Pons (tissue), 1 donor: ENCODE measurements at places on chromosomes 2 and 18.

DNA sequence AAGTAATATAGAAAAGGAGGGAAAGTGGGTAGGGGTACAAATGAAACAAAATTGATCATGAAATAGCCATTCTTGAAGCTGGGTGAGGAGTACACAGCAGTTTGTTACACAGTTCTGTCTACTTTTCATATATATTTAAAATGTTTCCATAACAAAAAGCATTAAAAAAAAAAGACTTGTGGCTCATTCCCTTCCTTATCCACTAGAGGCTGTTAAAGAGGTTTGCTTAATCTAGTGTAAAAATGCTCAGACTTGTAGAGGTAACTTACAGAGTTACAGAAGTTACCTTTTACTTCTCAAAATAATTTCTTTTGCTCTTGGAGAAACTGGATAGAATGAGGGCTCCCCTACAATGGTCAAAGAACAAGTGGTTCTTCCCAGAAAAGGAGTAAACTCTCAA, 8.1 kb upstream of the WIPF1 start:
- no peak for DNase-seq

DNA sequence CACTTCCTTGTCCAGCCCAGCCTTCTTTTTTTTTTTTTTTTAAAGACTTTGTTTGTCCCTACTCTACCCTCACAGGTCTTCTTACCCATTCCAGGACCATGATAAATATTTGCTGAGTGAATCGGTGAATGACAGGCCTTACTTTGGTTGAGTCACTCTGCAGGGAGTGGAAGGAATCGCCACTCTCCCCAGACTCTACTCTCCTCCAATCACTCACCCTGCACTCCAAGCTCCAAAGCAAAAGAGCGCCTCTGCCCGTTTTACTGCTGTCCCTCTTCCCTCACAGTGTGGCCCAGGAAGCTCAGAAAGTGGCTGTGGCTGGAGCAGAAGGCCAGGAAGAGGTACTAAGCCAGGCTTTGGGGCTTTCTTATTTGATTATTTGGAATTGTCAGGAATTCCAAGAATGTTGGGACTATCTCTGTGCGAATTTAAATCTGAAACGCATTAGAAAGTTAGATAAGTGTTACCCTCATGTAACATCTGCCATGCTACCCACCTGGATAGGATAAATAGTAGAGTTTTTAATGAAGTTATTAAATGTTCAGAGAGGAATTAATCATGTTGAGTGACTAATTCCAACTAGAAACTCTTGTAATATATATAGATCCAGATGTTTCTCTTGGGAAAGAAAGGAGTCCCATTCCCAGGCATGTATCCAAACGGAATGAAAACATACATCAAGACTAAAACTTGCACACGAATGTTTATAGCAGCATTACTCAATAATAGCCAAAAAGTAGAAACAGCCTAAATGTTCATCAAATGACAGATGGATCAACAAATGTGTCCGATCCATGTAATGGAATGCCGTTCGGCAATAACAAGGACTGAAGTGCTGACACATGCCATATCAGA, 43.0 kb upstream of the CHMP1B start:
- DNase-seq, result no peak

DNA sequence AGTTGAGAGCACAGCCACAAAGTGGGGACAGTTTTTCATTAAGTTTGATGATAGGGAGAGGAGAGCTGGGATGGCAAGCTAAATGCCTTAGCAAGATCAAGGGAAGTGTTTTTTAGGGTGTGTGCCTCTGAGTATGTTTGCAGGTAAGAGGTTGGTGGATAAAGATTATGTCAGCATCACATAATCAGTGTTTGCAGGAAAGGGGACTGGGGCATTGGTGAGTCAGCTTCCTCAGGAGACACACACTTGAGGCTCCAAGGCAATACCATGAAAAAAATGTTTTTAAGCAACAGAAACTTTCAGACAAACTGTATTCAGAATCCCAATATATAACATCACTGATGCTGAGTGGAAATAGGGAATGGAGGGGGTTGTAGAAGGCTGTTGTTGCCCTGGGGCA, 25.4 kb upstream of the DTNB start:
- no peak for DNase-seq

DNA sequence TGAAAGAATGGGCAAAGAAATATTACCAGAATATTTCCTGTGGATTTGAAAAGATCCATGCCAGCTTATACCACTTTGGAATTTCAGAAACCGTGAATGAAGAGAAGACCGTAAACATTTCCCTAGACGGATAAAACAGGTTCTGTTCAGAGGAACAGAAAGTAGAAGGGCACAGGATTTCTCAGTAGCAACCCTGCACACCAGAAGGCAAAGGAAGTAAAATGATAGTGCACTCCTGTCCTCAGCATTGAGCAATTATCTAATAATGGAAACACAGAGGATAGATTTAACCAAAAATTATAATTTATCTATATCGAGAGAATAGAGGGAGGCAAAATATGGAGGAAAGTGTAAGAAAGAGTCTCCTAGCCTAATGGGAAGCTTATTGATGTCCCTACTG, 87.0 kb upstream of the ITGA6 start:
- DNase-seq, result no peak

GRCh38 chr2:207394812-207395534, 134.8 kb upstream of the CREB1 start:
- no peak for DNase-seq

- DNase-seq, result no peak
These were observed 7.7 kb upstream of the FAM117B start for GRCh38 chr2:202627042-202627441.

- no peak for DNase-seq
These were observed 950.8 kb upstream of the SLC39A10 start for GRCh38 chr2:194706179-194706578.

DNA sequence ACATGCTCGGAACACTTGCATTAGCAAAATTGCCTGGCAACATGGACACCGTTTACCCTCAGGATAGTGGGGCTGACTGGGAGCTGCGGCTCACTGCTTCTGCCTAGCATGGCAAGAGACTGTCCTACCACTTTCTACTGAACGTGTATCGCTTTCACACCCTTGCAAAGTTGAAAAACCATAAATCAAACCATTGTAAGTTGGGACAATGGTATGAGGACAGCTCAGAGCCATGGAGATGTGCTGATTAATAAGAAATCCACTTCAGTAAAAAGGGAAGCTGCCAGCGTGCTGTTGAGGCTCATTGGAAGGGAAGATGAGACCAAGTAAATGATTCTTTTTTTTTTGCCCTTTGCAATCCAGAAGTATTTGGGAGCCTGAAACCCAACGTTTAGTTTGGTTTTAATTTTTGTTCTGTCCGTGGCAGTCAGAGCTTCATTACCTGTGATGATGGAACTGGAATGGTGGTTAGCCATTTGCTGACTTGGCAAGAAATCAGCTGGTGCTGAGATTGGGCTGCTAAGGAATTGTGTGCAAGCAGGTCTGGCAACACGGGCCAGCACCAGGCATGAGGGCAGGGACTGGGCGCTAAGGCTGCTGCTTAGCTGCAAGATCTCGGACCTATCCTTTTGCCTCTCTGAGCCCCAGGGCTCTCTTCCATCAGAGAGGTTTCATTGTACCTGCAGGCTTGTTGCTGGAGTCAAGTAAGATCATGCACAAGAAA, 75.5 kb upstream of the HS6ST1 start:
- no peak for DNase-seq

GRCh38 chr18:62745089-62745751, 29.9 kb downstream of the PHLPP1 start:
- no peak for DNase-seq

DNA sequence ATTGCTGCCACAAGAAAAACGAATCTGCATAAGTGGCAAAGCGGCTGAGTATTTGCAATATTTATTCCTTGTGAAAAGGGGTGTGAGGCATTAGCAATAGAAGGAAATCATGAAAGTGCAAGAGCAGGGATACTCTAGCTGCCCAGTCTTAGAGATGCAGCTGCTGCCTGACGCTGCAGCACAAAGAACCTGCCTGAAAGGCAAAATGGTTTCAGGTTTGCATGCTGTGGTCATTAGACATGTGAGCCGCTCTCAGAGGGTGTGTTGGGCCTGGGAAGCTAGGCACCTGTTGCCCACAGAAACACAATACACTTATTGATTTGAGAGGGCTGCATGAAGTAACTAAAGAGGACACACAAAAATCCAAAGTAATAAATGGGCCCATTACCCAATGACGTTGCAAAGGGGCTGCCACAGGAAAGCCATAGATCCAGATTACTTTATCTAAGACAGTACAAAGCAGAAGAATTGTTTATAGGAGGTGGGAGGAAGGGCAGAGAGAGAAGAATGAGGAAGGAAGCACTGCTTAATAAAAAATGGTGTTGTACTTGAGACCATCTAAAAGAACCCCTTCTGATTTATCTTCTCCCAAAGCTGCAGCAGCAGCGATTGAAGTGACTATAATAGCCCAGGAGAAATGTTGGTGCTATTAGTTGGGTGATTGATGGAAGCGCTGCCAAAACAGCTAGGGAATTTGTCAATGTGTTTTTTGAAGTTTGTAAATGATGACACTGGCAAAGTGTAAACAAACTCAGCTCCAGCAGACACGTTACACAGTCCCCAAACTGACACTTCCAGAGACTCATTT, 492.4 kb upstream of the ACVR2A start:
- no peak for DNase-seq

DNA sequence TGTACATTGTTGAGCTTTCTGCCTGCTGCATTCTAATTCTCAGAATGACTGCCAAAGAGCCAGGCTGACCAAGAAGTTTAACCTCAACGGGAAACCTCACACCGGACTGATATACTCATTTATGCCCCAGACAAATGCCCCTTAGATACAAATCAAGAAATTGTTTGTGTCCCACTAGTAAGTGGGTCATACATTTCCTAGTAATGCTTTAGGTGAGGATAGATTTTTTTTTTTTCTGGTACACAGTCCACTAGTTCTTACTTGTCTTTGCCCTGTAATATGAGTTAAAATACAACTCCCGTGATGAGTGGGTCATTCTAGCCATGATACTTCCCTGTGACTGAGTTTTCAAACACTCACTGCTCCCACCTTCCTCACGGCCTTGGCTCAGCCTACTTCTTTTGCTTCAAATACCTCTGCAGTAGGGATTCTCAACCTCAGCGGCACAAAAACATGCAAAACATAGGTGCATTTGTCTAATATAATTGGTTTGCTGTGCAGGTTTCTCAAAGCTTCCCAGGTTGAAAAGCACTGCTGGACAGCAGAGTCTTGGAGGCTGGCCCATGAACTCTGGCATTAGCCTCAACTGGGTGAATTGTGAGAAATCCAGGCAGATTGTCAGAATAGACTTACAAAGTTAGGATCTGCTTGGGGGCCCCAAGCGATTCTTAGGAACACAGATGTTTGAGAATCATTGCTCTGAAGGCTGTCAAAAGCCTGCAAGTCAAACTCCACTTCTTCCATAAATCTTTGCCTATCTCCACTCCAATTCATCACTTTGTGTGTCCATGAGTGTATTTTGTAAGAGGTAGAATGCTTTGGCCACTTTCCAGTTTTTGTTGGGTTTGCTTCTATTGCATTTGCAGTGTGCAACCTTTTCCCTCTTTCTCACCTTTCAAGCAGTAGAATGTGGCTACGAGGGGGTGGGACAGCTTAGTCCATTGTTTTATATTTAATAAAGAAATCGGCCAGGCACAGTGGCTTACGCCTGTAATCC, 35.5 kb downstream of the TGIF1 start:
- no peak for DNase-seq

DNA sequence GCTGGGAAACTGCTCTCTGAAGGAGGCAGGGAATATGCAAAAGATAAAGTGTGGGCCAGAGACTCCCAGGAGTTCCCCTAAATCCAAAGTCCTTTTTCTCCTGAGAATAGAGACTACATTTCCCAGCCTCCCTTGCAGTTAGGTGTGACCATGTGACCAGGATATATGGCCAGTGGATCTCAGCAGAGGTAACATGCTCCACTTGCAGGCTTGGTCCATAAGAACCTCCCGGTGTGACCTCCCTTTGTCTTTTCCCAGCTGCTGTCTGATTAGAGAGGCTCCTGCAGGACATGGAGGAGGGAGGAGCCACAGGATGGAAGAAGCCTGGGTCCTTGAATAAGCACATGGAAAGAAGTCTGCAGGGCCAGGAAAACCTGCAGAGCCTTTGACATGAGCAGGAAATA, 76.2 kb downstream of the TGFA start:
- no peak for DNase-seq

GRCh38 chr2:191626497-191627151, 51.3 kb upstream of the NABP1 start:
- DNase-seq, result no peak

- DNase-seq, result no peak
These were observed 108.5 kb downstream of the VAPA start for GRCh38 chr18:10022365-10022764.
